Adrenal gland (tissue), 19 donors: ENCODE measurements at places on chromosomes 4 and X. TPM values are rescaled to one million over a fixed set of nuclear protein-coding genes. Genes with fewer than 3 reads are reported as not detected.

DNA sequence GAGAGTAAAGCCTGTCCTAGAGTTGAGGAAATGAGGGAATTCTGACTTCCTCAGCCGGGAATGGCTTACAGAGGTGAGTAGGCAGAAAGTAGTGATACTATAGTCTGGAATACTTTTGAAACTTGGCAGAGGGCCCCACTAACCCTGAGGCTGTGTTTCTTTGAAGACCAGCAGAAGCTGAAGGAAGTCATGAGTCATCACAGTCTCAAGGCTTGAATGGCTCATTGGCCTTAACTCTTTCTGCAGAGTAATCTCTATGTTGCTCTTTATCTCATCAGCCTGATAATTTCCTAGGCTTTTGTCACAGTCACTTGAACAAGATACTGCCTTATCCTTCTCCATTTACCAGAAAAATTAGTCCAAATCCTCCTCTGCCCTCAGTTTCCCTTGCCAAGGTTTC lies 80.8 kb downstream of the ANKRD50 start:
- H3K27ac ChIP-seq: no peak overlapping the region
- H3K4me1 ChIP-seq: no peaks in the 10 kb centered on the region
- H3K4me3 ChIP-seq: no peak overlapping the region

DNA sequence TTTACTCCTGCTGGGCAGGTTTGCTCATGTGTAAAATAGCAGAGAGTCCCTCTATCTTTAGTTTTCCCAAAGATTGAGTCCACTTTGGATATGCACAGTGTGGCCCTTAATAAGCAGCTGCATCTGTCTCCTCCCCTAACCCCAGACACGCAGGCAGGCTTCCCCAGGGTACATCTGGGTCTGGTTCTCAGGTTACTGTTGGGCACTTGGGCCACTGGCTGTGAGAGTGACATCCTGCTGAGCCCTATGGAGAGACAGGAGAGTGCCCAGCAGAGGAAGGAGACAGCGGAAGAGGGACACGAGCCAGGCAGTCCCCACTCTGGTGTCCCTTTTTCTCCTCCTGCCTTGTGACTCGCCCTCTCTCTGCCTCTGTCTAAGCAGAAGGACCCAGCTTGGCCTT lies 16.0 kb downstream of the XK start:
- DNase-seq: no peak
- H3K36me3 ChIP-seq: no peaks in the 10 kb centered on the region
- no peak overlapping the region for H3K4me3 ChIP-seq
- H3K4me1 ChIP-seq: no peaks in the 10 kb centered on the region

ARSJ gene
- total RNA-seq: 3.5 TPM

- no peaks in the 10 kb centered on the region for H3K27me3 ChIP-seq
- no peaks in the 10 kb centered on the region for H3K4me1 ChIP-seq
- no peak overlapping the region for H3K4me3 ChIP-seq
Measured at GRCh38 chr4:85153221-85153620, 186.7 kb upstream of the WDFY3 start.

DNA sequence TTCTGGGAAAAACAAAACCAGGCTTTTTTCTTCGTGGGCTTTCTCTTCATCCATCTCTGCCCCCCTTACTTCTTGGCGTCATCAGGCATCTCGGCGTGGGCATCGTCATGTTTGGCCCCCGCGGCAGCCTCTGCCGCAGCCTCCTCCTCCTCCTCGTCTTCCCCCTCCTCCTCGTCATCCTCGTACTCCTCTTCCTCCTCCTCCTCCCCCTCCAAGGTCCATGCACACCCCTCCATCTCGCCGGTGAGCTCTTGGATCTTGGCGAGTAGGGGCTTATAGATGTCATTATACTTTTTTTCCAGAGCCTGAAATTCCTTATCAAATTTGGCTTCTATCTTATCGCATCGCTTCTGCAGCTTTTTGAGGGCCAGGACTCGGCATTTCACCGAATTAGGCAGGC lies 488 bp downstream of the NAP1L5 start:
- no peaks in the 10 kb centered on the region for H3K4me1 ChIP-seq
- peak overlapping the region; percentile 57 for H3K4me3 ChIP-seq
- H3K27me3 ChIP-seq: no peaks in the 10 kb centered on the region
- H3K36me3 ChIP-seq: no peaks in the 10 kb centered on the region

GRCh38 chr4:98305576-98305975 lies 44.4 kb downstream of the RAP1GDS1 start:
- H3K27ac ChIP-seq: no peak overlapping the region
- H3K4me1 ChIP-seq: no peaks in the 10 kb centered on the region
- no peak overlapping the region for H3K4me3 ChIP-seq
- H3K27me3 ChIP-seq: no peaks in the 10 kb centered on the region
- H3K36me3 ChIP-seq: no peaks in the 10 kb centered on the region

DNA sequence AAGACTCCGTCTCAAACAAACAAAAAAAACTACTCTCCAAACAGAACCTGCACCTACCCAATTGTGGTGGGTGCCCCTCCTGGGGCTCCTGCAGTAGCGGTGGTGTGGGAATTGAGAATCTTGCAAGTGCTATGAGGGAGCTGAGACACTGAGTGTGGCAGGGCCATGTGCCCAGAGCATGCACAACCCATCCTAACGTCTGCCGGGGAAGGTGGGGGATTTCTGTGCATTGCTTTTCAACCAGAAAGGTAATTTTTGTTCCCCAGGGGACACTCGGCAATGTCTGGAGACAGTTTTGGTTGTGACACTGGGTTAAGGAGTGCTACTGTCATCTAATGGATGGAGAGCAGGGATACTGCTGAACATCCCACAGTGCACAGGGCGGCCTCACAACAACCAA lies 35.7 kb downstream of the TBL1X start:
- H3K27me3 ChIP-seq: no peaks in the 10 kb centered on the region
- H3K4me1 ChIP-seq: no peaks in the 10 kb centered on the region
- DNase-seq: no peak

GRCh38 chr4:85919200-85919887 lies 440.5 kb downstream of the MAPK10 start:
- peaks cover 2% of the 10 kb centered on the region for H3K27me3 ChIP-seq
- no peak for DNase-seq

CACNA1F gene
- not detected for total RNA-seq

DNA sequence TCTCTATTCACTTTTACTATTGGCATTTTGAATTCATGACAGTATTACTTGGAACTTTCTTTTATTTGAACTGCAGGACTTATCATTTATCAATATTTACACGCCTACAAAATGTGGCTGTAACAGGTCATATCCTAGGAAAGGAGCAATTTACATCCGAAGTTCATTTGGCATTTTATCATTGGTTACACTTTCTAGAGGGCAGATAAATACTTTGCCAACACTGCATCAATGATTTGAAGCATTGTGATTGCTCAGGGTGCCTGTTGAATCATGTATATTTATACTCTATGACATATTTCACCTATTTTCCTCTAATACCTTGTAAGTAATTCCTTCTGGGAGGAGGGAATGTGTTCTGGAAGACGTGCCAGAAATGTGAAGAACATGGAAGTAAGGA lies 136.7 kb downstream of the MID1IP1 start:
- no peak overlapping the region for H3K4me3 ChIP-seq
- H3K36me3 ChIP-seq: no peaks in the 10 kb centered on the region

PYURF gene
- total RNA-seq: 86.6 TPM

PGK1 gene
- total RNA-seq: 295 TPM

DNA sequence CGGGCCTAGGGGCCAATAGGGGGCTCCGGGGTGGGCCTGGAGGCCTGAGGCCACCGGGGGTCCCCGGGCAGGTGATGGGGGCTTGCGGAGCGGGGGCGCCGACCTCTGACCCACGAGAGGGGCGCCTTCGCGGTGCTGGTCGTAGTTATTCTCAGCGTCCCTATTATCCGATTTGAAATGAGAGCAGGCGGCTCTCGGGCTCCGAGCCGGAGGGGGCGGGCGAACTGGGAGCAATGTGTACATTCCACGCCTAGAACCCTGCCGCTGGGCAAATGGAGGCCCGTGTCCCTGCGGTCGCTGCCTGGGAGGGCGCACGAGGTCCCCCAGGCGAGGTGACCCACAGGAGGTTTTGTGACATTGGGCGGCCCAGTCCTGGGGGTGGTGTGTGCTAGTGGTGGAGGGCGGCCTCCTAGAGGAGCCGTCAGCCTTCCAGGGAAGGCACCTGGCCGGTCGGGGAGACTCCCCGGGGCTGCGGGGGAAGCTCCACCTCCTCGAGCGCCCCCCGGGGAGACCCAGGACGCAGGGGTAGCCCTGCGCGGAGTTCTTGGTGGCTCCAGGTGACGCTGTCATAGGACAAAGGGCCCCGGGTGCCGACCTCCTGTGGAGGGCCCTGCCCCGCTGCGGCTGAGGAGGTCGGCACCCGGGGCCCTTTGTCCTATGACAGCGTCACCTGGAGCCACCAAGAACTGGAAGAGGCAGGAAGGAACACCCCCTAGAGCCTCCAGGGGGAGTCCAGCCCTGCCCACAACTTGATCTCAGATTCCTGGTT lies 102.6 kb upstream of the PRKX start:
- H3K27ac ChIP-seq: peak overlapping the region; percentile 60
- H3K4me3 ChIP-seq: peak overlapping the region; percentile 74
- no peaks in the 10 kb centered on the region for H3K4me1 ChIP-seq
- DNase-seq: peak; percentile 61
- H3K36me3 ChIP-seq: no peaks in the 10 kb centered on the region

DNA sequence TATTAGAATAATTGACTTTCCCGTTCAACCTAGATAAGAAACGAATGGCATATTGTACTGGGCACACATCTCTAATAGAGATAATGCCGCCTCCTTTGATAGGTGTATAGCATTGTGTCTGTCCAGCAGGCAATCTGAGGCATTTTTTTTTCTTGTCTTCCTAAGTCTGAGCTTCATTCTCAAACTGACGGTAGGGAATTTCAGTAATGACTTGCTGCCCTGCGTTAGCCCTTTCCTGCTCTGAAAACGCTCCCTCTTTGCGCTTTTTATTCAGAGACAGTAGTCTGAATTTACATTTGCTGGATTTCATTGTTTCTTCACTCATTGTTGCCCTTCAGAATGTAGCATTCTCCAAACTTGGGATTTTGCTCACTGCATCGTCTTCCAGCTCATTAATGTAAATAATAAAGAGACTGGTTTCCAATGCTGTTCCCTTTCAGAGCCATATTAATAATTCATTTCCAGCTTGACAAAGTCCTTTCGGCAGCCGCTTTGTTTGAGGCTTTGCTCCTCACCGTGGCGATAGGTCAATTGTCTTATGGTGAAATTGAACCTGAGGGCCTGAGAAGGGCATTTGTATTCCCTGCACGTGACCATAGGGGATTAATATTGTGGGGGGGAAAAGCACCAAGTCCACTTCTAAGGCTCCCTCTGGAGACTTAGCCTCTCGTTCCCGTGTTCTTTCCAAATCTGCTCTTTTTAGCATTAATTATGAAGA lies 412.1 kb downstream of the SMARCA1 start:
- no peaks in the 10 kb centered on the region for H3K4me1 ChIP-seq
- no peak for DNase-seq
- H3K36me3 ChIP-seq: no peaks in the 10 kb centered on the region
- no peak overlapping the region for H3K27ac ChIP-seq

GRCh38 chrX:11367609-11368430 lies 74.6 kb downstream of the AMELX start:
- H3K36me3 ChIP-seq: no peaks in the 10 kb centered on the region
- DNase-seq: no peak
- H3K4me3 ChIP-seq: no peak overlapping the region
- H3K4me1 ChIP-seq: no peaks in the 10 kb centered on the region

DNA sequence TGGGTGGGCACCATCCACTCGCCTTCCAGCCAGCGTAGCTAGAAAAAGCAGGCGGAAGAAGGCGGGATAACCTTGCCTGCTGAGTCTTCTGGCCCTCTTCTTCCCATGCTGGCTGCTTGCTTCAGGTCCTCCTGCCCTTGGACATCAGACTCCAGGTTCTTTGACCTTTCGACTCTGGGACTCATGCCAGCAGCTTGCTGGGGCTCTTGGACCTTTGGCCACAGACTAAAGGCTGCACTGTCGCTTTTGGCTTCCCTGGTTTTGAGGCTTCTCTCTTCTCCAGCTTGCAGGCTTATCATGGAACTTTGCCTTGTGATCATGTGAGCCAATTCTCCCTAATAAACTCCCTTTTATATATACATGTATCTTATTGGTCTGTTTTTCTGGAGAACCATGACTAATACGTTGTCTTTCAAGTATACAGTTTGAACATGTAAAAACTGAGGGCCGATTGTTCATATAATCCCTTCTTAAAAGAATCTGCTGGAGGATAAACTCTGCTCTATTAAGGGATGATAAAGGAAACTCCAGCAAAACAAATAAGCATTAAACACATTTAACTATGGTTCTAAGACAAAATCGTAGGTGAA lies 116.6 kb upstream of the LCORL start:
- H3K27ac ChIP-seq: no peak overlapping the region
- H3K4me3 ChIP-seq: no peak overlapping the region
- no peaks in the 10 kb centered on the region for H3K27me3 ChIP-seq
- no peak for DNase-seq

GRCh38 chrX:42465821-42466220 lies 312.1 kb downstream of the PPP1R2C start:
- DNase-seq: no peak
- H3K4me1 ChIP-seq: no peaks in the 10 kb centered on the region
- H3K4me3 ChIP-seq: no peak overlapping the region

DNA sequence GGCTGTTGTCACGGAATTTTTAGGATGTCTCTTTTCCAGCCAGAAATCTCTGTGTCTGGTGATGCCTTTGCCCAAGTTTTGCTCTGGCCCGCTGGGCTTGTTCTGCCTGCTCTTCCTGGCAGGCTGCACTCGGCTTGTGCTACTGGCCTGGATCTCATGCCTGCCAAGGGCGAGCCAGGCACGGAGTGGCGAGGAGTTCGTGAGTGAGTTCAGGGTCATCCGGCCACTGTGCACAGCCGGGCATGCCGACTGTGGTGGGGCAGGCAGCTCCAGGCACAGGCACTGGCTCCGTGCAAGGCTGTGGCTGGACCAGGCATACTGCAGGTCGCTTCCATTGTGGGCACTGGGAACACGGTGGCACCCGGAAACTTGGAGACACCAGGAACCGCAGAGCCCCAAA lies 129.1 kb downstream of the ARHGAP10 start:
- no peak overlapping the region for H3K27ac ChIP-seq
- H3K4me1 ChIP-seq: peaks cover 4% of the 10 kb centered on the region
- no peaks in the 10 kb centered on the region for H3K27me3 ChIP-seq
- no peak overlapping the region for H3K4me3 ChIP-seq
- DNase-seq: peak; percentile 26

CXXC4 gene
- 0.17 TPM for total RNA-seq

DNA sequence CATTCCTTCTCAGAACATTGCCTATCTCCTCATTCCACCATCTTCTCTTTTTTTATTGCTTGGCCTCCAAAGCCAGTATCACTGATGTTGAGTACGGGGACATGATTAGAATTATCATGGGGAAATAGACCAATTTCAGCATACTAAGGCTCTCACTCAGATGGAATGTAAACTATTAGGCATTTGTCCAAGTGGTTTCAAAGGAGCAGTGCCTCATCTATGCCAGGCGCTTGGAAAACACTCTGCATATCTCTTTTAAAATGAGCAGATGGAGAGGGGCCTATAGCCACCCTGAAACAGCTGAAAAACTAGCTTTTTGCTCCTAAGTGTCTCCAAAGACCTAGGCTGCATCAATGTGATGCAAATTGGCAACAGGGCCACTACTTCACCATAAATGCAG lies 150.8 kb upstream of the DIPK2B start:
- H3K36me3 ChIP-seq: no peaks in the 10 kb centered on the region
- no peaks in the 10 kb centered on the region for H3K27me3 ChIP-seq
- H3K4me3 ChIP-seq: no peak overlapping the region
- no peak overlapping the region for H3K27ac ChIP-seq
- H3K4me1 ChIP-seq: no peaks in the 10 kb centered on the region
